CD14-positive monocyte (primary cell): ENCODE measurements at places on chromosomes 11 and 22.

- no peak for DNase-seq
Observed at GRCh38 chr11:12853652-12854296, 155.3 kb upstream of the RASSF10 start.

- no peak for DNase-seq
Observed at GRCh38 chr11:118338637-118339061, 3.9 kb downstream of the CD3D start.

DNA sequence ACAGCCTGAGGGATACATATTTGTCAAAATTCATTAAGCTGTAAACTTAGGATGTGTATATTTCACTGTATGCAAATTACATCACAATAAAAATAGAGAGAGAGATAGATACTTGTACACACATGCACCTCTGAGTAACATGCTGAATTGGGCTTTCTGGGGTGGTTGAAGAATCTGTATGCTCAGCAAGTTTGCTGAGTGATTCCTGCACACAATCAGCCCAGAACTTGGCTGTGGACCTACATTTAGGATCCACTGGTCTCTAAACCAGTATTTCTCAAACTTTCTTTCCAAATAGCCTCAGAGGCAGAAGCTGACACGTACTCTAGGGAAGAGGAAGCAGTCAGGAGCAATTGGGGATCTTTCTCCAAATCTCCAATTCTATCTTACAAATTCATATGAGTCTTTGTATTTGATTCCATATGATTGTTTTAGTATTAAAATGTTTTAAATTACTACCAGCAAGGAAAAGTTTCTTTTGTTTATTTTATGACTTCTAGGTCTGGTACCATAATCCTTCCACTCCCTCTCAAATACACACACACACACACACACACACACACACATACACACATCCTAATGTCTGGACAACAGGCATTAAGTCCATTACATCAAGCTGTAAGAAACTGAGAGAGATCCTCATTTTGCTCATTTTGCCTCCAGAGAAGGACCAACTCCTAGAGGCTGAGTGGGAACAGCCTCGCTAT lies 20.0 kb downstream of the SYT13 start:
- no peak for DNase-seq

- DNase-seq: no peak
Observed at GRCh38 chr11:123439616-123440015, 9.5 kb downstream of the GRAMD1B start.

DNA sequence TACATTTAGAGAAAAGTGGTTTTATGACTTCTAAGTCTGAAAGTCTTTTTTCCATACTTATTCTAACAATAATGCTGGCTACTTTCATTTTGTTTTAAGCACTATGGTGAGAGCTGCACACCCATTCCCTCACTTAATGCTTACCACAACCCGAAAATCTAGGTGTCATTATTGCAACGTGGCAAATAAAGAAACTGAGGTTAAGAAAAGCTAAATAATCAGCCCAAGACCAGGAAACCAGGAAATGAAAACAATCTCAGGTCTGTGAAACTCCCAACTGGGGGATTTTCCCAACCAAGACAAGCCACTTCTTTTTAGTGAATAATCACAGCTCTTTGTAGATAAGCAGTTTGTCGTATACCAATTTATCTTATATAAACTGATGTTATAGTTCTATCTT lies 126.3 kb downstream of the SLC1A2 start:
- no peak for DNase-seq

DNA sequence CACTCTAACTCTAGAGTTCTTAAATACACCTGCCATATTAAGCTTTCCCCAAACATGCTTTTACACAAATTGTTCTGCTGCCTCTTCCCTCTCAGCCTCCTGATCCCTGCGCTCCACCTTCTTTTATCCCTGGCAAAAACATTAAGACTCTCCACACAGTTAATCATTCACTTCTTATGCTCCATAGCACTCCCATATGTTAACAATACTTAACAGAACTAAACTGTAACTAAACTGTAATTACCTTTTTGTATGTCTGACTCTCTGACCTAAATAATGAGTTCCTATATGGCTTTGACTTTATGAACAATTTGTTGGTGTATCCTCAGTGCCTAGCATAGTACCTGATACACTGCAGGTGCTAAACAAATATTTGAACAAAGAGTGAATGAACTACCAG lies 71.8 kb downstream of the BTBD10 start:
- DNase-seq: no peak

DNA sequence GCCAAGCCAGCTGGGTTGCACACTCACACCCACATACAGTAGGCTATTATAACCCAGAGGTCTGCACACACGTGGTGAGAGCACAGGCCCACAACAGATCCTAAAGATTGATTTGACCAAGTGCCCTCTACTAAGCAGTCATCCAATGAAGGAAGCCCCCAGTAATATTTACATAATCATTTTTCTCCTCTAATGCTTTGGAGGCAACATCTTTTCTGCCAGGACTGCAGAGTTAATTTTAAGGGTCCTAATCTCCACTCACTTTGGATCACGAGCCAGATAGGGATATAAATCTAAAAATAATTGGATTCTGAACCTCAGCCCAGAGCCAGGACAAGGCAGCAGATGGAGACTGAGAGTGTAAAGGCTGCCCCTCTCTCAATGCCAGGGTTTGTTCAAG lies 49.1 kb upstream of the MTNR1B start:
- no peak for DNase-seq

DNA sequence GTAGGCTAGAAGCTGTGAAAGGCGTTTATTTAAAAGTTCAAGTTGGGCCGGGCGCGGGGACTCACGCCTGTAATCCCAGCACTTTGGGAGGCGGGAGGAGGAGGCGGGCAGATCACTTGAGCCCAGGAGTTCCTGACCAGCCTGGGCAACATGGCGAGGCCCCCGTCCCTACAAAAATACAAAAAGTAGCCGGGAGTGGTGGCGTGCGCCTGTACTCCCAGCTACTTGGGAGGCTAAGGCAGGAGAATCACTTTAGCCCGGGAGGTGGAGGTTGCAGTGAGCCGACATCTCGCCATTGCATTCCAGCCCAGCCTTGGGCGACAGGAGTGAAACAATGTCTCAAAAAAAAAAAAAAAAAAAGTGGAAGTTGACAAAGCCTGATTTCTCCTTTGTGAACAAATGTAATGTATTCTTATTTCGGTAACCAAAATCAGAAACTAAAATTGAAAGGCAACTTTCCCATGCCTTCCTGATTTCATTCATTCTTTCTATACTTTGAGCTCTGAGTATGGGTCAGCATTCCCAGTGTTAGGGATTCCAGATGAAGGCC lies 825 bp downstream of the PTPMT1 start:
- DNase-seq: no peak

DNA sequence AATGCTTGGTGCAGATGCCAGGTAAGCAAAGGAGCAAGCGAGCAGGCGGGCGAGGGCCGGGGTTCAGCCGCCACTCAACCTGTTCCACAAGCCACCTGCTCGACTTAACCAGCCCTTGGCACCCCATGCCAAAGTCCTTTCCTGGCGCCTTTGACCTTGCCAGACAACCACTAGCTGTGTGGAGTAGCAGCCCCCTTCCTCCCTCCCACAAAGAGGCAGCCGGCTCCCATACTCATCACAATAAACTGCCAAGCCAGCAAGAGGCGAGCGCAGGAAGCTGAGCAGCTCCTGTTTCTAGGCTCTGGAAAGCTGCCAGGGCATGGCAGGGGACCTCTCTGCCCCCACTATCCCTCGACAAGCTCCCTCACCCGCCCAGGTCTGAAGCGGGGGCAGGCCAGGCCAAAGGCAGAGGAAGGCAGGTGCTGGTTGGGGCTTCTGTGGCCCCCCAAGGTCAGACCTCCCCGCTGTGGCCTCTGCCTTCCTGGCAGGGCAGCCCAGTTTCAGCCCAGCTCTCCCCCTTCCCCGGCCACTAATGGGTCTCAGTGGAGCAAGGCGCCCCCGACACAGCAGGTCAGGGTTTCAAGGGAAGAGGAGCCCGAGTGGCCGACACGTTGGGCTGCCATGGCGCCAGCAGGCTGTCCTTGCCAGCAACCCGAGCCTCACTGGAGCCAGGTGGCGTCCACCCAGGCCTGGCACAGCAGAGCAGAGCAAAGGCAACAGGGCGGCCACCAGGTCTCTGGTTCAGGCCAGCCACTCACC lies 15.3 kb downstream of the MACROD1 start:
- DNase-seq: no peak
